ENCODE measurements at places on chromosomes 2 and 18.

DNA sequence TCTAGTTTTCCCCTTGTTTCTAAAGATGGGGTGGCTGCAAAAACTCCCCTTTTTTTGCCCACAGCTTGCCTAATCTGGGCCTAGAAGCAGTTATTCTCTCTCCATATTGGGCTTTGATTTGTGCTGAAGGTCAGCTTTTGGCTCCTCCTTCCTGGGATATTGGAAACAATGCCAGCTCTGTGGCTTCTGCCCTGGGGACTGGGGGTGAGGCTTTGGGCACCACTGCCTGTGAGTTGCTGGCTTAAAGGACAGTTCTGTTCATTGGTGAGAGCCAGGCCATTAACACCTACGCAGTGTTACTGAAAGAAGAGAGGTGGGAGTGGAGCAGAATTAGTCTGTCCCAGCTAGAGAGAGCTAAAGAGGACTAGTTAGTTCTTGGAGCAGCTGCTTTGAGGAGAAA, 4.3 kb downstream of the UBXN2A start:
- no peak for DNase-seq

GRCh38 chr2:58604096-58604495, 363.0 kb upstream of the FANCL start:
- DNase-seq = no peak

DNA sequence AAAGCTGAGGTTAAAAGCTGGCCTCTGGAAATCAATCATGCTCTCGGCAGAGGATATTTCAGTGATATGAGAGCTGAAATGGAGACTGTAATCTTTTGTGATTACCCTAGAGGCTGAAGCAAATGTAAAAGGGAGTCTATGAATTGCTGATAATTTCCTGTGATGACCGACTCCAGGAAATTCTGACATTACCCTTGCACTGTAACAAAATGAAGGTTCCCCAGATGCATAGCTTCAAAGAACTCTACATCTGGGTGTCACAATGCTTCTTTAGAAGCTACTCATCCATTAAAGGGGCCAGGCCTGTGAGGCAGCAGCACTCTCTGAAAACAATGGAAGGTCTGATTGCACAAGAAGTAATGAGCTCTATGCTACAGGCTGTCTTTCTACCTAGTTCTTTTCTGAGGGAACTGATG, 268.2 kb upstream of the SESTD1 start:
- no peak for DNase-seq

DNA sequence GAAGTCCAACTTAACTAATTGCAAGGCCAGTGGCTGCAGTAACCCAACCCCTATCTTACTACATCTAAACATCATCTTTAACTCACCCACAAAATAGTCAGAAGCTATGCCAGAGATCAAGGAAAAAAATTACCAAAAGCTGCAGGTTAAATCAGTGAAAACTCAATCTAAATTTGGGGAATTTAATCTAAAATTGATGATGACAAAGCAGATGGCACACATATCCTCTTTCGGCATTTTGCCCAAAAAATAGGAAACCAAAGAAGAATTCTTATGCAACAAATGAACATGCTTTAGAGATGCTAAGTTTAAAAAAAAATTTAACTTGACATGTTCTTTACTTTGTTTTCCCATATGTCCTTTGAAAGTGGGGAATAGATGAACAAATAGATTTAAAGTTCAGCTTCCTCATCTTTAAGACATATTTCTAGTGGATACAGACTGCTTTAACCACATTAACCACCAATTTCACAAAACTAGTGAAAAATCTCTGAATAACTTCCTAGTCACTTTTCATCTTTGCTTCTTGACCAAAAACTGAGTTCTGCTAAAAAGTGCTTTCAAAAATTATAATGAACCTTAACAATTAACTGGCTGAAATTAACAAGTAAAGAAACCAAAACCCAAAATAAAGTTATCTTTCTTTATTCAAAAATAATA, 74.3 kb upstream of the CCDC150 start:
- DNase-seq = no peak

- DNase-seq = no peak
These were observed 158.0 kb upstream of the KLHL14 start for GRCh38 chr18:32930695-32931301.

DNA sequence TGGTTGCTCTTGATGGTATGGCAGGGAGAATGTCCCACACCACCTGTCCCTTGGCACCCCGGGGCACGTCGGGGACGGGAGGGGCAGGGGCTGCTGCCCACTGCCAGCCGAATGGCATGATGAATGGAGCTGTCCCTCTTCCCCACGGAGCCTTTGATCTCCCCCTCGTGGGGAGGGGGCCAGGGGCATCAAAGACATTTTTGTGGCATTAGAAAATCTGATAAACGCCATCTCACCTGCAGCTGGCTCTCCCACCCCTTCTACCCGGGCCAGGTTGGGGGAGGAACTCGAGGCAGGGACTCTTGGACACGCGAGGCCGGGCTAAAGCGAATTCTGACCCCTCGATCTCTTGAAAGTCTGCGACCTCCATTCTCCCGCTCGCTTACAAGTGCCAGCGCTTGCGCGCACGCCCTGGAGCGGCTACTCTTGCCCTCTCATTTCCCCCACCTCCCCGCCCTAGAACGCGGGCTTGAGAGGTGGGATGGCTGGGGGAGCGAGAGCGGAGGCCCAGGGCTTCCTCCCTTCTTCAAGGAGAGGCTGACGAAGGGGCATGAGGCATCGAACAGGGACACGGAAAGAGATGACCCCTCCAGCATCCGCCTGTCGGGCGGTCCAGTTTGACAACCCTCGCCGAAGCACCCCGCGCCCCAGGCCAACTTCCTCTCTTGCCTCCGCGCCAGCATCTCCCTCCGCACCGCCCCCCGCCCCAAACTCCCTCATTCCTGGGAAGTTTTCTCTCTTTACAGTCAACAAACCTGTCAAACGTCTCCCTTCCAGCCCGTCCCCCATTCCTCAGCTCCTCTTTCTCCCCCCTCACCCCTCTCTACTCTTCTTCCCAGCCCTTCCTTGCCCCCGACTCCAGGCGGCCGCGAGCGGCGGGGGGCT, 692 bp upstream of the WNT6 start:
- DNase-seq = no peak

- no peak for DNase-seq
These were observed 184.0 kb upstream of the CHAC2 start for GRCh38 chr2:53583583-53583982.

GRCh38 chr18:32507093-32507492, 36.4 kb upstream of the GAREM1 start:
- DNase-seq = no peak

- no peak for DNase-seq
These were observed 166.8 kb downstream of the TWIST2 start for GRCh38 chr2:239014458-239015217.

- no peak for DNase-seq
These were observed 992.3 kb upstream of the FANCL start for GRCh38 chr2:59233448-59233847.
